ENCODE measurements at places on chromosomes 6 and 20. TPM values are rescaled to one million over a fixed set of nuclear protein-coding genes. Genes with fewer than 3 reads are reported as not detected.

Gene TSBP1
- polyA plus RNA-seq: 0.15 TPM

GRCh38 chr6:136737871-136738691 lies 54.2 kb downstream of the MAP3K5 start:
- DNase-seq: peak; percentile 58

Gene MAS1L
- not detected for polyA plus RNA-seq

Gene ALDH8A1
- polyA plus RNA-seq: 1.2 TPM

Gene SALL4
- polyA plus RNA-seq: 17.6 TPM

- no peak for DNase-seq
Observed at GRCh38 chr20:1377984-1378734, 14.7 kb downstream of the FKBP1A start.

Data from right lung (tissue), 10 donors.